ENCODE measurements at places on chromosomes 12 and 14.

GRCh38 chr12:26233631-26234030 lies 38.3 kb downstream of the SSPN start:
- DNase-seq, result no peak

- no peak for DNase-seq
Measured at GRCh38 chr12:94059394-94060368, 88.7 kb upstream of the PLXNC1 start.

GRCh38 chr12:54060975-54061778 lies 7.5 kb downstream of the HOXC4 start:
- DNase-seq, result no peak

DNA sequence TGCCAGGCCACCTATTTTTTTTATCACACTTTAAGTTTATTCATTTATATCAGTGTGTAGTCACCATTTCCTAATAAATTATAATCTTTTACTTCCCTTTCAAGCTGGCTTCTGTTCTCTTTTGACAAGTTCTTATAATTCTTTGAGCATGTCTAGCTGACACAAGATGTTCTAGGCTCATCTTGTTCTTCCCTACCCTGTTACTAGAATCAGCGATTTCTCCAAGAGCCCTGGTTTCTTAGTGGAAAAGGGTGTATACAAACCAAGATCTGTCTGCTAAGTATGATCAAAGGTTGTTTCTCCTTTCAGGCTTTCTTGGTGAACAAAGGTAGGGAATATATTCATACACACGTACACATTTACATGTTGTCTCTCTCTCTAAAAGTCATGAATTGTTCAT lies 51.0 kb downstream of the FGD4 start:
- no peak for DNase-seq

DNA sequence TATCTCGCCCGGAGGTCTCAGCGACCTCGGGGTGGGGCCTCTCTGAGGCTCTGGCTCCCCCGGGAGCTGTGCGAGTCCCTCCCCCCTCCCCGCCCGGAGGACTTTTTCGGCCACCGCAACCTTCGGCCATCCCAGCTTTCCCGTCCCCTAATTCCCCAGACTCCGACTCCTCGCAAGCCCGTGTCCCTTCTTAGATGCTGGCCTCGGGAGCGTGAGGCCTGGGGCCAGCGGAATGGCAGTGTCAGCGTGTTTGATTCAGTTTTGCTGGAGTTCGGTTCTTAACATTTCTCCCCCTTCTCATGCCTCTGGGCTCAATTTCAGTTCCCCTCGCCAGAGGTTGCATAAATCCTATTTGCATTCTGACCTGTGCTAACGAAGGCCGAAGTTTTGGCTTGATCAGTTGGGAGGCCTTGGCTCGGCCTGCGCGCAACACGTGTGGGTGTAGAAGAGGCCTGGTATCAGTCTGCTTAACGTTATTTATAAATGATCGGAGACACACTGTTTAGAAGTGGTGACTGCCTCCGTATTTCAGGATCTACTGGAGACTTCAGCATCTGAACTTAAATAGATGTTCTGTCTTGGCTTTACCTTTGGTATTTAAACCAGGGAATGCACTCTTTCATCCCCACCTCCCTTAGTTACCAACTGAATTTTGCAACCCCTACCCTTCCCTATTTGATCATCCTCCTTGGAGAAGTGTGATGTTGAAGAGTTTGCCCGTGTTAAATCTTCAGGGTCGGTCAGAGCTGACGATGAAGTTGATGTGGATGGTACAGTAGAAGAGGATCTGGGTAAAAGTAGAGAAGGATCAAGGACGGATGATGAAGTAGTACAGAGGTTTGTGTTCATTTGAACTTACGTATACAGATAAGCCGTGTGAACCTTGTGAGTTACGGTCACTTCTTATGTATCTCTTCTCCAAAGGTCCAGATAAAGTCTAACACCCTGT lies 851 bp downstream of the HSP90B1 start:
- no peak for DNase-seq

GRCh38 chr12:59689776-59690175 lies 93.9 kb downstream of the SLC16A7 start:
- no peak for DNase-seq

DNA sequence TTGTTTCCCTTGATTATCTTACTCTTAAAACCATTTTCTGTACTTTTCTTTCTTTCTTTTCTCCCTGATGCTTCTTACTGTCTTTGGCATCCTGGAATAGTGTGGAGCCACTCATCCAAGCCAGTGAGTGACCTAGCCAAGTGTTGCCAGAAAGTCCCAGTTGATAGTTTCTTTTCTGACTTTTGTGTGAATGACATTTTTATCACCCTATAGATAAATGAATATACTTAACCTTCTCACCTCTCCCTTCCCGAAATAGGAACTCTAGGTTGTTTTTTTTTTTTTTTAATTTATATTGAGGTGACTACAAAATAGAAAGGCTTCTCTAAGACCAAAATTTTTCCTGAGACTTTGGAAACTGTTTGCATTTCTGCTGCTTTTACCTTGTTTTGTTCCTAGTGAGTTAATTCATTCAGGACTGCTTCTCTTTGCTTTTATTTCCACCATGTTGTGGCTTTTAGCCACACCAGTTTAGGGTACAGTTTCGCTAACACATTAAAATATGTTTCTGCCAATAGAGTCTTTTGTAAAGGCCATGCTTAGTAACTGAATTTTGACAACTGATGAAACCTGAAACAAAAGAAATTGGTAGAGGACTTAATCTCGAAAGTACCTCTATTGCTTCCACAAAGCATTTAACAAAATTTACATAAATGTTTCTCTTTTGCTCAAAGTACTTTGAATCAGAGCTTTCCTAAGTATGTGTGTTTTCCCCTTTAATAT lies 194.6 kb downstream of the ERC1 start:
- no peak for DNase-seq

DNA sequence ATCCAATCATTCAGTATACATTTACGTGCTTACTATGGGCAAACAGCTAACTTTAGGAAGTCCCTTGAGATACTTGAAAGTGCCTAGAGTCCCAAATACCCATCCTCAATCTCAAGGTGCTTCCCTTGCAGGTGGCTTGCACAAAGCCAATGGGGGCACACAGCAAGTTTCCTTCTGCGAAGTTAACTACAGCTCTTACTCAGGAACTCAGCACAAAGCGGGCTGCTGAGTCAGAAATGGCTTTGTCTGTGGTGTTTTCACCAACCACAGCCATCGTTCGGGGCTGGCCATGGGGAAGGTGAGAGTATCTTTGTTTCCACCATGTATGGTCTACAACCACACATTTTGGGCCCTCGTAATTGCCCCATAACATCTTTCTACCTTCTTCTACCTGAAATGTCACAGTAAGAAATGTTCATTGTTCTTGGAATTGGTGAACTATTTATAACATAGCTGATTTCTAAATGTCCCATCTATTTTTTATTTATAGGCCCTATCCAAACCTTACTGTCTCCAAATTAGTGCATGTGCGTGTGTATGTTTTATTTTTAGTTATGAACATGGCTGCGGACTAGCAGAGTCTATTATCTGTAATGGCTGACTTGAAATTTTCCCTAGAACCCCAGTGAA lies 13.9 kb downstream of the MFAP5 start:
- DNase-seq, result no peak

DNA sequence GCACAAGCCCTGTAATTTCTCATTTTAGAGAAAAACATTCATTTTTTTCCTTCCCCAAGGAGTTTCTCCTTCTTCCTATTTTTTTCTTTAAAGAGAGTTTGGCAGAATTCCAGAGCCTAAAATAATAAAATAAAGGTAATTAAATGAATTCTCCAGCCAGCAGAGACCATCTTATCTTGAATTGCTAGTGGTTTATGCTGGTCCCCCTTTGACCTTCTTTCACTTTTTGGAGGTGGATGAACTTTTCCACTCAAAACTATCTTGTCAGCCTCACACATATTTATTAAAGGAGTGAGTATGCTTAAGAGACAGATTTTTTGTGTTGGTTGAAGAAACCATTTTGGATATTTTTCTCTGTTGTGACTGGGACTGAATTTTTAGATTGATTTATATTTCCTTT lies 47.6 kb downstream of the ADIPOR2 start:
- no peak for DNase-seq

DNA sequence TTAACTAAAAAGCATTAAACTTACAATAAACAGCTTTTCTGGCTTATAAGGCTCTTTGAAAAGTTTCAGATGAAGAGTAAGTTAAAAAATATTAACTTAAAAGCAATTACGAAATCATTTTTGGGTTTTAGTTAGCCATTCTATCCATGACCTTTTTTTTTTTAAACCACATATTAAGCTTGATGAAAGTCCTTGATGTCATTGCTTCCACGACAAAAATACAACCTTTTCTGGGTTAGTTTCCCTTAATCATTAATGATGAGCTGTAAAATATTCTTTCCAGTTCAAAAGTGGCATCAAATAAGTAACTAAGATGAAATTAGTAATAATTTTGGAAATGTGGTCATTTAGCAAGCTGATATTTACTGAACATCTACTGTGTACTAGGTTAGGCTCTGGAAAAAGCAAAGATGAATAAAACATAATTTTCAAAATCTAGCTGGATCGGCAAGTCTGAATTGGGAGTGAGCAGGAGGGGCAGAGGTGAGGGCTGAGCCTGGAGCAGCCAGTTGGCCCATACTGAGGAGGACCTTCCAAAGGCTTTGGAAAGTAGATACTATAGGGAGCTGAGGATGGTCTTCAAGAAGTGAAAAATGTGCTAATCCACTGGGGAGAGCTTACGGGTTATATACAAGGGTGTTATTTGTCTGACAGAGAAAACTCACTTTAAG lies 345.2 kb downstream of the ZFP36L1 start:
- DNase-seq, result no peak

DNA sequence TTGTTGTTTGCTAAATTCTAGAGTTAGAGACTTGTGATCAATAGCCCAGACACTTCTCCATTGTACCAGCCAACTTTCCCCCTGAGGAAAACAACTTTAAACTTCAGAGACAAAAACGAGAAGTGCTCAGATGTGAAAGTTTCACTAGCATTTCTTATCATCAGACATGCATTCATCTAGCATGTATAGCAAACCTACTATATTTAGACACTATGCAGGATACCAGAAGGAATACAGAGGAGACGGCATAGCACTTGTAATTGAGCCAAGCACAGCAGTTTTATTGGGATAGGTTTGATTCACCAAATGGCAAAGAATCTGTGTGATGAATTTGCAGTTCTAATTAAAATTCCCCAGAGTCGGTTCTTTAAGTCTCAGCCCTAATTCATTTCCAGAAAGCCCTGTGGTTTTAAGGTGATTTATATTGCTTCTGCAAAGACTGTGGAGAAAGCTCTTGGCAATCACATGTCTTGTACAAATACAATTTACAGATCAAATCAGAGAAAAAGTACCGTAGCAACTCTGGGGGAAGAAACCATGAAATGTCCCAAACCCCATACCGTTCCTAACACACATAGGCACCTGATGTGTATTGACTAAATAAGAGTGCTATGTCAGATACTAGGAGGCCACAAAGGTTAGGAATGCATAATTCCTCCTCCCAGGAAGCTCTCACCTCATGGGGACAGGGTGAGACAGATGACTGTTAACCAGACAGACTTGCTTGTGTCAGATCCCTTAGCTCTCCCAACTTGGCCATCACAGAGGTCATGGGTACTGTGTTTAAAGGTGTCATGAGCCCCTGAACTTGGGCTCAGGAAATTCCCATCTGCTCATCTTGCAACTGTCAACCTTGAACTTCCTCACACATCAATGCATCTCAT lies 69.6 kb upstream of the KRAS start:
- no peak for DNase-seq

GRCh38 chr12:82510386-82510785 lies 152.1 kb downstream of the METTL25 start:
- no peak for DNase-seq

DNA sequence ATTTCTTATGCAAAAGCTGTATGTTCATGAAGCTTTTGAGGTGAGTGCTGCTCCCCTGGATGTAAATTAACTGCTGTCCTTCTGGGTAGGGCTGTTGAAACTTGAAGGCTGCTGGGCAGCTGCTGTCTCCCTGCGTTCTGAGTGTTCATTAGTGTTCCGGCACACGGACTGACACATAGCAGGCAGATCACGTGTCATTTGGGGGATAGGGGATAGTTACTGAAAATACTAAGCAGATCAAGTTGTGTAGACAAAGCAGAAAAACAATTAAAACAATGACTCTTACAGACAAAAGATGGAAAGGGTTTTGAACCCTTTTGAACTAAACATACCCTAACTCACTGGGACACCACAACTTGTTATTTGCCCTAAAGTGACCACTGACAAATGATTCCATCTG lies 82.5 kb downstream of the PRICKLE1 start:
- no peak for DNase-seq

Measured in tibial nerve (tissue), 4 donors.